ENCODE measurements at places on chromosomes 1 and 21.
A peak's percentile ranks its signal among the peaks of the same experiment; 100 is the strongest.

DNA sequence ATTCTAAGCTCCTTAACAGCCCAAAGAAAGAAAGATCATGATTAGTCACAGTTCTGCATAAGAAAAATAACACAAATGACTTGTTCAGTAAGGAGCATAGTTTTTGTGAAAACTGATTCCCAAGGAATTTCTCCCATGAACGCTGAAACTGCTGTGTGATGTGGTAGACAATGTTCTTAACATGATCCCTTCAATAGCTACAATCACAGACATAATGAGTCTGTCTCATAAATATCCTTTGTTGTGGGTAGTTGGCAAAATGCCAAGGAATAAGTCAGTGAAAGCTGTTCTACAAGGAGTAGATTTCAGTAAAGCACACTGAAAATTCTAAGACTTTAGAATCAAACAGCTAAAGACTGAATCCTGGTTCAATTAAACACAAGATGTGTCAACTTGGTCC is 404.8 kb downstream of the HLX start:
- no peak for DNase-seq

GRCh38 chr1:20421441-20421840 is 64.6 kb downstream of the CAMK2N1 start:
- no peak for DNase-seq

DNA sequence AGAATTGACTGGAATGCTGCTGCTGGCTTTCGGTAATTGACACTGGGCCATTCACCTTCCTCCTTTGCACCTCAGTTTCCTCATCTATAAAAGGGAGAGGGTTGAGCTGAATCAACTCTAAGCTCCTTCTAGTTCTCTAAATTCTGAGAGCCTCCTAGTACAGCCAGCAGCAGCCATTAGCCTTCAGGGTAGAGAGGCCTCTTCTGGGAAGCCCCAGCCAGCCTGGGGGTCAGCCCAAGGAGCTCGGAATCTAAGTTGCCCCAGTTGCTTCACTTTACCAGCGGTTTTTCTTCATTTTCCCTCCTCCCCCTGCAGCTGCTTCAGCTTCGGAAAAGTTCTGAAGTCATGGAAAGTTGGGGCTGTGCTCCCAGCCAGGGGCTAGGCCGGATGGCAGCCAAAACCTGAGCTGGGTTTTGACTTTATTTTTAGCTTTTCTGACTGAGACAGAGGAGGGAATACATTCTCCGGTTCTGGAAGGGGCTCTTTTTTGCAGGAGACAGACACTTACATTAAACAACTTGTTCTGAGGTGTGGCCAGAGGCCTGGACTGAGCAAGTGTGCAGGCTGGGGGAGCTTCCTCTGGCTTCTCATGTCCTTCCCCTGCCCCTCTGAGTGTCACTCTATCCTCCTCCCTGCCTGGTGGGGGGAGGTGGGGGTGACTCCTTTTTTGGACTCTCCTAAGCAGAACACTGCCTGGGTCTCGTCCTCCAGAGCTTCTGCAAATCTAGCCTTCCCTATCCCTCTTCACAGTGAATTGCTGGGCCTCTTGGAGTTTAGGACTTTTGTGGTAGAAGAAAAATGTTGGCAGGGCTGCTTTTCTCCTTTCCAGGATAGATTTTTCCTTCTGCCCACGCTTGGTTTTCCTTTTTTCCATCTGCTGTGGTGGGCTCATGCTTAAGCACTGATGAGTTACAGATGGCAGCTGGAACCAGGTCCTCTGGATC is 14.4 kb downstream of the LMNA start:
- no peak for DNase-seq

DNA sequence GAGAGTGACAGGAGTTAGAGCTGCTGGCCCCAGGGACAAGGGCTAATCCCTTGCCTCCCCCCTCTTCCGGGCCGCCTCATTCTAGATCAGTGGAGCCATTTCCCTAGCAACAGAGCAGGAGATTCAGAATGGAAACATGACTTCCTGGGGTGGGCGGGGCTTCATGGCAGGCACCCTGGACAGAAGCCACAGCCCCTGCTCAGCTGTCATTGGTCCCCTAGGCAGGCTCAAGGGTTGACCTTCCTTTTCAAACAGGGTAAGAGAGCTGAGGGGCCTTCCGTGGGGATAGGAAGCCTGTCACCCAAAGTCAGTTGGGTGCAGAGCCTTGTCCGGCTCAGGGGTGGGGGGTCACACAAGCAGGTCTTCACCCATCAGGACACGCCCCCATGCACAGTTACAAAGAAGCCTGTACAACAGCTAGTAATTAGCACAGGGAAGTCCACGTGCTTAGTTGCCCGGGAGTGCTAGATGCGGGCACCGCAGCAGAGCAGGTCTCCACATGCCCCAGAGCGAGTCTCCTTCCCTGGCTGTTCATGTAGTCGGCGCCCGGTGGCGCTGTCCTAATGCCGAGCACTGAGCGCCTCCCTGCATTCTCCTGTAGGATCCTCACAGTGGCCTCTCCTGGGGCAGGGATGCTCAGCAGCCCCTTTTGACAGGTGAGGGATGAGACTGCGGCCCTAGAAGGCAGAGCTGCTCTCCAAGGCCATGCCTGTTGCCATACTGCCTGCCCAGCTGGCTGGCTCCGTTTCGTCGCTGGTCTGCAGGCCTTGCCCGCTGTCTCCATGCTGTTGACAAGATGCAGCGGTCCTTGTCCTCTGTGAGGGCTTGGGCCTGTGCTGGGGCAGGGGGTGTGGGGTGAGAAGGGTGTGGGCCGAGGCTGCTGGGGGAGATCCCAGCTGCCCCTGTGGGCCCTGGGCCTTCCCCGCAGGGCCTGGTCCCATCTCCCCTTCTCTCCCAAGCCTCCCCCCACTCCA is 5.1 kb downstream of the TMEM201 start:
- peak; percentile 30 for DNase-seq

GRCh38 chr1:87362834-87363426 is 34.2 kb downstream of the LMO4 start:
- no peak for DNase-seq

- no peak for DNase-seq
Observed at GRCh38 chr1:112673592-112674439, 643 bp upstream of the MOV10 start.

- DNase-seq, result no peak
Observed at GRCh38 chr1:240888039-240888786, 276.3 kb upstream of the GREM2 start.

GRCh38 chr1:225514671-225515081 is 86.8 kb upstream of the LBR start:
- no peak for DNase-seq

DNA sequence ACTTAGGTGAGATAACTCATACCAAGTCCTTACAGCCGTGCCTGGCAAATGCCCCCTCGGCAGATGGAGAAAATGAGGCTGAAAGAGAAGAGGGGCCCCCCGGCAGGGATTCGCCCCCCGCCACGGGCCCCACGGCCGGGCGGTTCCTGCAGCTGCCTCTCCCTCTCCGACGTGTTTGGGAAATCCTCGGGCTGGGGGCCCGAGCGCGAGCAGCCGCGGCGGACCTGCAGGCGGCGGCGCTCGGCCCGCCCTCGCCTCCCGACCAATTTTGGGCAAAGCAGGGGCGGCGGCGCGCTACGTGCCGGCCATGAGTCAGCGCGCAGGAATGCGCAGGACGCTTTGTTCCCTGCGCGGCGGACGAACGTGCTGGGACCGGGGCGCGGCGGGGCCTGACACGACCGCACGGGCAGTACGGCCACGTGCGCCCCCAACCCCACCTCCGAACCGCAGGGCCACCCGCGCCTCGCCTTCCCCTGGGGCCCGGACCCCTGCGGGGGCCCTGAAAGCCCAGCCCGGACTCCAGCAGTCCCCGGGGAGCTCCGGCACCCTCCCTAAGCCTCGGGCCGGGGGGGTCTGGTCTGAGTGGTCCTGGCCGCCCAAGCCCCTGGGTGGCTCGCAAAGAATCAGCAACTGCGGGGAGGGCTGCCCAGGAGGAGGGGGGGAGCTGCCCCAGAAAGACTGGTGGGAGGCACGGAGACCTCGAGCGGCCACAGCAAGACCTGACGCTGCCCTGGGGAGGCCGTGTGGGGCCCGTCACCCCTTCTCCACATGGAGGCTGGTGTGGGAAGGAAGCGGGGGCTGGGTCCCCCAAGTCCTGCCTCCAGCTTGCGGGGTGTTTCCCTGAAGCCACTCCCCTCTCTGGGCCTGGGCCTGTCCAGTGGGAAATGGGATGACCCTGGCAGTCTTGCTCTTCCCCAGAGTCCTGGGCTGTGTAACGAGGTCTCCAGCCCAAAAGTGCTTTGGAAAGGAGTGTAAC is 11.9 kb upstream of the EDN2 start:
- peak; percentile 60 for DNase-seq

GRCh38 chr1:17119076-17119772 is at the start of gene PADI2:
TSS of gene PADI2 (minus strand) at chr1:17119451. CDS start at chr1:17119371, 80 bp downstream.
- DNase-seq, result peak; percentile 59

GRCh38 chr1:169465281-169465680 is 20.5 kb downstream of the SLC19A2 start:
- DNase-seq, result no peak

DNA sequence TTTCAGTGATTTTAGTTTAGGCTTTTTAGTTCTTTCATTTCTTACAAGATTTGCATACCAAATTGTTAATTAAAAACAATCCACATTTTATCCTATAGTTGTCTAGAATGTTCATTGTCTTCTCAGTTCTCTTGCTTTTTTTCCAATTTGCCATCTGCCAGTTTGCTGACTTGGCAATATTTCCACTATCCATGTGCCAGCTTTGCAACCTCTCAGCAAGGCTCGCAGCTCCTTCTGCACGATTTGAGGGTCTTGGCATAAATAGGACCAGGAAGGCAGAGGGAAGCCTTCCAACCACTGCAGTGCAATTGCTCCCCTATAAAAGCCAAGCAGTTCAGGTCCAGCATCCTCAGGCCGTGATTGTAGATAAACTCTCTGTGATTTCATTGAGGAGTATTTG is 306.8 kb upstream of the FMN2 start:
- no peak for DNase-seq

DNA sequence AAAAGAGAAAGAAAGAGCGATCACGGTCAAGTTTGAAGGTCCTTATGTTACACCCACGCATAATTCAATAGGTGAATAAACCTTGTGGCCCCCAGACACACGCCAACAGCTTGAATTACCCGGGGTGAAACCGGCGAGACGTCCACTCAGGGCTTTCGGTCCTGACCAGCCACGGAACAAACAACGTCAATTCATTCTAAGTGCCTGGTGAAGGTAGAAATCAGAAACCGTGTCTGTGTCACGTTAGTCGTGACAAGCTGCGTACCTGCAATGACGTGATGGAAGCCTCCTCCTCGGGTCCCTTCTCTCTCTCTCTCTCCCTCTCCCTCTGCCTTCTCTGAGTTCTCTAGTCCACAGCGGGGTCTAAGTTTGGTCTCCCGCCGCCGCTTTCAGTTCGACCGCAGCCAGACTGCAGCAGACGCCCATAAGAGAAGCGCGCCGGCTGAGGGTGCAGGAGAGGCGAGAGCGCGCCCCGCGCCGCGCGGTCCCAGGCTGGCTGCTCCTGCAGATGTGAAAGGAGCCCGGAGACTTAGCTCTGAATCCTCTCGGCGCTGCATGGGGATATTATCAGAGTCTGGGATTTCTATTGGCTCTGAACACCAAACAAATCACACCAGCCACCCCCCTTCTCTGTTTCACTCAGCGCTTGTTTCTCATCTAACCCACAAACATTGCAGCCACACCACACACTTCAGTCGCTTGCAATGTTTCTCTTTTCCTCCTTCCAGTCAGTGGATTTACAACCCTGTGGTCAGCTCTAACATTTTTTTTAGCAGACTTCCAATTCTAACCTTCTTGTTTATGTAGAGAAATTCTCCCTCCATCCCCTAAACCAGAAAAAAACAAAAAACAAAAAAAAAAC is at the start of gene GREM2:
TSS of gene GREM2 (minus strand) at position 537 of the 862 bp plus-strand sequence. CDS start 118,680 bp downstream, outside the sequence.
- peak; percentile 53 for DNase-seq

- DNase-seq, result peak; percentile 44
Observed at GRCh38 chr21:45640888-45641479, 2.5 kb upstream of the PCBP3 start.

DNA sequence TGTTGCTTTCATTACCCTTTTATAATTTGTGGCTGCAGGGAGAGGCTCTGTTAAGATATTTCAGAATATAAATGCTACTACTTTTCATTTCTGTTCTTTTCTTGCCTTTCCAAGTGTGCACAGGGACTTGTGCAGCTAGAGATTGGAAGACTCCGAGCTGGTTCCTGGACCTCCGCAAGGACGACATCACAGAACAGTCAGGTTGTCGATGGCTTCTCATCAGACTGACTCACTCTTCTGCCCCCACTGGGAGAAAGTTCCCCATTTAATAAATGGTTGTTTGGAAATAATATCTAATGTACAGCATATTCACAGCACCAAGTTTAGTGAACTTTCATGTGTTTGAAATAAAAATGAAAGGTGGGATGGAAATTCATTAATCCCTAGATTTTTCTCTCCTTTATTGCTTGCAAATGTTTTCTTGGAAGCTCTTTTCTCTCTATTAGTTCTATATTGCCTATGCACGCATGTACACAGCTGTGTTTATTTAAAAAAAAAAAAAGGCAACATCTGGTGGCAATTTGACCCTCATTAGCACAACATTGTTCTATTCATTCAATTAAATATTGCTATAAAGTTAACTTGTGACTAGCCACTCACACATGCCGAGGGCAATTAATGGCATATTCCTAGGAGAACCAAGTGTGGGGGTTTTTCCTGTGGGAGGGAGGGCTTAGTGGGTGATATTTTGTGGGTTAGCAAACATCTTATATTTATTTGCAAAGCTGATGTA is 77.5 kb upstream of the L1TD1 start:
- no peak for DNase-seq

- no peak for DNase-seq
Observed at GRCh38 chr1:34876406-34876805, 16.9 kb upstream of the SMIM12 start.

- no peak for DNase-seq
Observed at GRCh38 chr21:35509001-35509704, 460.1 kb upstream of the RUNX1 start.

DNA sequence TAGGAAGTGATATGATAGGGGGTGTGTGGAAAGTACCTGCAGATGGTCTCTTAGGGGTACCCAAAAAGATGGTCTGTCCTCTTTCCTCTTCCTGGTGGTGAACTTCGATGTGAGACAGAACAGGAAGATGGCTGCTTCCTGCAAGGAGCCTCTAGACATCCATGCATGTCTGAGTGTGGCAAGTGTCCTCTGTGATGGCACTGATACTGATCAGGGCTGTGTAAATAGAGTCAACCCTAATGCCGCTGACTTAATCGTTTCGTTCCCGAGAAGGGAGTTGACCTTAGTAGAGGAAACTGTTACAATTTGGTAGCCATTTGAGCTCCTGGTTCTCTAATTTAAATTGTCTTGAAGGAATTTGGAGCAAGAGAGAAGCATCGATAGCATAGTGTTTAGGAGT is 168.6 kb downstream of the VPS13D start:
- no peak for DNase-seq

- DNase-seq, result no peak
Observed at GRCh38 chr1:216531263-216532239, 108.3 kb upstream of the USH2A start.

GRCh38 chr1:202162418-202163280 is 2.2 kb upstream of the PTPN7 start:
- DNase-seq, result peak; percentile 27

GRCh38 chr1:14894811-14895560 is 258.6 kb upstream of the TMEM51 start:
- DNase-seq, result no peak

Data from activated naive CD4-positive, alpha-beta T cell treated with Interleukin-2 at 50 U/mL for 16 hours (primary cell).